OCI-M1 (cell line): ENCODE measurements at places on chromosomes 1 and 21.

- no peak for DNase-seq
Observed at GRCh38 chr1:106225403-106225802, 831.1 kb upstream of the PRMT6 start.

DNA sequence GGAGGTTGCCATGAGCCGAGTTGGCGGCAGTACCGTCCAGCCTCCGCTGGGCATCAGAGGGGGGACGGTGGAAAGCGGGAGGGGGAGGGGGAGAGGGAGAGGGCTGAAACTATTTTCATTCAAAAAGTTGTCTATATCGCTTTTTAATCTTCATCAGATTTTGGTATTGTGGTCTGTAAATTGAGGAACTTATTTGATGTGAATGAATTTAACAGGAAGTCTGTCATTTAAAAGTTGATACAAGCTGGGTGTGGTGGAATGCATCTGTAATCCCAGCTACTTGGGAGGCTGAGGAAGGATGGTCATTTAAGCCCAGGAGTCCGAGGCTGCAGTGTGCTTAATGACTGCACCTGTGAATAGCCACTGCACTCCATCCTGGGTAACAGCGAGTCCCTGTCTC is 3.0 kb upstream of the EPHX4 start:
- no peak for DNase-seq

GRCh38 chr1:151802372-151802771 is 2.8 kb downstream of the LINGO4 start:
- DNase-seq: no peak

DNA sequence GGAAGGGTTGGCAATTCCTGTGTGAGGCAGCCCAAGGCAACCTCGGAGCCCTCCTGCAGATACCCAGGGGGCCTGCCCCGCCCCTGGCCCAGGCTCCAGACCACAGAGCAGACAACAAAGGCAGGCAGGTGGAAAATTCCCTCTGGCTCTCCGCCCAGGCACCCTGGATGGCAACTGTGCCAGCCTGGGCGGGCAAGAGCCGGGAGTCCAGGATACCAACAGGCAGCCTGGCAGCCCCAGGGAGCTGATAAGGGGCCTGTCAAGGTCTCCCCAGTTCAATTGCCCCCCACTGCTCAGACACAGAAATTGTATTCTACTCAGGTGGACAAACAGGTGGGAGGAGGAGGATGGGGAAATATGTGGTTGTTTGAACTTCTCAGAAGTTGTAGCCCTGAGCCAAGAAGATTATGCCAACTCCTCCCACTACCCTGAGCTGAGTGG is 15.4 kb upstream of the GPR37L1 start:
- DNase-seq: no peak

GRCh38 chr21:36478207-36478701 is 1.7 kb downstream of the CLDN14 start:
- DNase-seq: no peak

GRCh38 chr1:170790175-170790574 is 126.2 kb downstream of the PRRX1 start:
- DNase-seq: no peak

GRCh38 chr1:201356701-201357100 is 20.8 kb downstream of the TNNT2 start:
- no peak for DNase-seq

DNA sequence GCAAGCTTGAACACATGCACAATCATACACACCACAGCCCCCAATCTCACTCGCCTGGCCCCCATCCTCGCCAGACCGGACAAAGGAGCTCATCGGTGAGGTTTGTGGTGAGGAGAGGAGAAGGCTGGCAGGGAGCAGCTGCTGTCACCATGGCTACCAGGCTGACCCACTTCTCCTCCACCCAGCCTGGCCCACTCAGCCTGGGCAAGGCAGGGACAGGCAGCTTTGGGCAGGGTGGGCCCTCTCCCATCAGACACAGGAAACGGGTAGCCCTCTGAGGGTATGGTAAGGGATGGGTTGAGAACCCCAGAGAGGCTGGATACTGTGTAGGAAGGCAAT is 15.9 kb downstream of the RIMS3 start:
- no peak for DNase-seq

DNA sequence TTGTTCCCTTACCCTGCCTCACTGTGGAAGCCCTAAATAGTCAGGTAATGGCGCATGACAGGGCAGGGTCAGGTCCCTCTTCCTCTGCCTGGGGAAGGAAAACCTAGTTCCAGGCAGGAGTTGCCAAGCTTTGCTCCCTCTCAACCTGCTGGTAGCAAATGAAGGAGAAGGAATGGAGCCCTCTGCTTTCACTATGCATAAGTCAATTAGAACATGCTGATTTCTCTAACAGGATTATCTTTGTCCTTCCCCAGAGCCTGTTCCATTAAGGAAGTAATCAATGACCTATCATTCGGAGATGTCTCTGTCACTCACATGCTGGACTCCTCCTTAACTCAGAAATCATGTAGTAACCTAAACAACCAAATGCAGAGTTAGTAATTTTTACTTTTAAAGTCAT is 161.8 kb upstream of the NFIA start:
- no peak for DNase-seq

DNA sequence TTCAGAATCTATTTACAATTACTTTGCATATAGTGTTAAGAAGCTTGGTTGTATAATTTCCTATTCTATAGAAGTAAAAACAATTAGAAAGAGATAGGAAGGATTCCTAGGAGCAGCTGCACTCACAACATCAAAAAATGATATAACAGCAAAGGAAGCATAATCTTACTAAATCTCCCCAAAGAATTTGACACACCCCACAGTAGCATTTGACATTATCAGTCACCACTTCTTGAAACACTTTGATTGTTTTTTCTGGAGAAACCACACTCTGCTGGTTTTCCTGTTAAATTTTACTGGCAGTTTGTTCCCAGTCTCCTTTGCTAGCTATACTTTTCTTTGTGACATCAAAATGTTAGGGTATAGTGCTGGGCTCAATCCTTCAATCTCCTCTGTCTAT is 100.8 kb upstream of the KIAA1614 start:
- DNase-seq: no peak

DNA sequence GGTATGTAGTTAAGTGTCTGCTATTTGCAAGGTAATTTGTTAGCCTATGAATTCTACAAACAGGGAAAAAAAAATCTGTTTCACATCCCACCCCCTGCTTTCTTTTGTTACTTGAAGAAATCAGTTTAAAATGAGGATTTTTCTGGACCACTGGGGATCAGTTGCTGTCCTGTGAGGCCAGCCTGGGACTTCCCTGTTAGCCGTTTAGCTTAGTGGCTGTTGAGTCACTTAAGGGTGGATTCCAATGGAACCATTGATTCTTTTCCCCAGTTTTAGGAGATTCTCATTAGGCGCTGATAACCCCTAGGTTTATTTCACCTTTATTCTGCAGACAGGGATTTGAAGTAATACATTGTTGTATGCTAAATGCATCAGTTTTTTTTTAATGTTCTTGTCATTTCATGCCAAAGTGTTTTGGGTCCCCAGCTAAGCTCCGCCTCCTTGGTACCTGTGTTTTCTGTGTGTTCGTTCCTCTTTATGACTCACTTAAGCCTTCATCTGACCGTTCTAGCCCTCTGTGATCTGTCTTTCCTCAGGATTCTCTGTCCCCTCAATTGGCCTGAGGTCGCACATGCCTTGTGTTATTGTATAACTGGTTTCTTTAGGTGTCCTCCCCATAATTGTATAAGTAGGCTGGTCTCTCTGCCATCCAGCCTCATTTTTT is 59.3 kb downstream of the NOS1AP start:
- no peak for DNase-seq

GRCh38 chr1:80910426-80910825 is 890.3 kb upstream of the ADGRL2 start:
- DNase-seq: no peak

- no peak for DNase-seq
Observed at GRCh38 chr1:34736692-34737091, 18.2 kb upstream of the GJB5 start.

DNA sequence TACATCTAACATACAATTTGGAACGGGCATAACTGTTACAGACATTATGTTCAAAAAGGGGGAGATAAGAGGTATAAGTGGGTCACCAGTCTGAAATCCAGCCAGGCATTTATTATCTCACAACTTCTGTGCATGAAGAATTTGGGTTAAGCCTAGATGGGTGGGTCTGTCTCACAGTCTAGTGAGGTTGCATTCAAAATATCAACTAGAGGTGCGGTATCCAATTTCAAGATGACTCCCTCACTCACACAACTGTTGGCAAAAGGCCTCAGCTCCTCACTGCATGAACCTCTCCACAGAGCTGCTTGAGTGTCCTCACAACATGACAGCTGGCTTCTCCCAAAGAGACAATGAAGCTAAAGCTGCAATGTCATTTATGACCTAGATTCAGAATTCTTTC is 4.7 kb downstream of the AUNIP start:
- DNase-seq: no peak

DNA sequence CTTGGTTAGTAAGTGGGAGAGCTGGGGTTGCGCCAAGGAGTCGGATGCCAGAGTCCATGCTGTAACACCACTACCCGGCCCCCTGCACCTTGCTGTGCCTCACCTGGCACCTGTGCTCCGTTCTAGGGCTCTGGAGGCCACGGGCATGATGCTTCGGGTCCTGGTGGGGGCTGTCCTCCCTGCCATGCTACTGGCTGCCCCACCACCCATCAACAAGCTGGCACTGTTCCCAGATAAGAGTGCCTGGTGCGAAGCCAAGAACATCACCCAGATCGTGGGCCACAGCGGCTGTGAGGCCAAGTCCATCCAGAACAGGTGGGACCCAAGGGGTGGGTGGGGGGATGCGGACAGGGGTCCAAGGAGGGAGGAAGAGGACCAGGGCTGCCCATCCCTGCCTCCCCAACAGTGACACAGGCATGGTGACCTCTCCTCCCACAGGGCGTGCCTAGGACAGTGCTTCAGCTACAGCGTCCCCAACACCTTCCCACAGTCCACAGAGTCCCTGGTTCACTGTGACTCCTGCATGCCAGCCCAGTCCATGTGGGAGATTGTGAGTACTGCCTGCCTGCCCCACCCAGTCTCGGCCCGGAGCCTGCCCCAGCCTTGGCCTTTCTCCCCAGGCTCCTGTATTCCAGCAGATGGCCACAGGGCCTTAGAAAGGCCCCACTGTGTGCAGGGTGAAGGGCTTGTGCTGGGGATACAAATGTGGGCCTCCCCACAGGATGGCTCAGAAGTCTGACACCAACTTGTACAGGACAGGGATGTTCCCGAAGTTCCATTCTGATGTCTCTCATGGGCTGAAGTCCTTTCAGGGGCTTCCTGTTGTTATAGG is 9.6 kb upstream of the HTR6 start:
- no peak for DNase-seq

DNA sequence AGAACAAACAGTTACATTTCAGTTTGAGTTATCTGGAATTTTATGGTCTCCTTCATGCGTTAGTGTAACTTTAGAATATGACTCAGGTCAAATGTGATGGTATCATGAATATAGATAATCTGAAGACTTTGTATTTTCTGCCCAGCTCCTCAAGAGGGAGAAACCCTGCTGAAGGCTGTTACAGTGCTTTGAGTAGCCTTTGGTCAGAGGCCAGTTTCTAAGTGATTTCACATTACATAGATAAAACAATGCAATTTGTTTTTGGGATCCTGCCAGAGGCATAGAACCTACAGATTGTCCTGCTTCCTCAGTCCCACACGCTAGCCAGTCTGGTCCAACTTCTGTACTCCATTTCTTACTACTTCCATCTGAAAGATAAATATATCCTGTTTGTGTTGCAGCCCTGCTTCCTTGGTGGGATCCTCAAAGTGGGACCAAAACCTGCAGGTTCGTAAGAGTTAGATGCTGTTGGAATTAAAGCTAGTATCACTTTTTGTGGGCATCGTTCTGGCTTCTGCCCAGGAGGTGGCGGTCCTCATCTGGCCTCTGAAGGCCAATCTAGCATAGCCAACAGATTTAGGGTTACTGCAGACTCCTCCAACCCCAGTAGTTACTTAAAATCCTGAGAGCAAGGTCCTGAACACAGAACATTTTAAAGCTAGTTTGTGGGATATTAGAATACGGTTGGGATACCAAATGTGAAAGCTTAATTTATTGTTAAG is 645.8 kb upstream of the USP24 start:
- DNase-seq: no peak

- no peak for DNase-seq
Observed at GRCh38 chr1:14997646-14998276, 155.8 kb upstream of the TMEM51 start.

DNA sequence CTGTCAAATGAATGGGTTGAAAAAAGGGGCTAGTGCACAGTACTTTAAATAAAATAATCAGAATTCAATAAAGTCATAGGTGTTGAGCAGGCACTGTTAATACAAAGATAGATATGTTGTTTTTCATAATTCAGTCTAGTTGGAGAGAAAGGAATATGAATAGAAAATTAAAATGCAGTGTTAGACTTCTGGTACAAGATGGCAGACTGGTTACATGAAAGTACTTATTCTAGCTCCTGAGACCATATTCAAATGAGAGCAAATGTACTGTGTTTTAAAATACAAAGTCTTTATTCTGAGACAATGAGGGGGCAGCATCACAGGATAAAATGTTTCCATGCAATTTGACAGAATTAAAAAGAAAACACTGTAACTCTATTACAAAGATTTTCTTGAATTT is 542.1 kb downstream of the COL11A1 start:
- no peak for DNase-seq

DNA sequence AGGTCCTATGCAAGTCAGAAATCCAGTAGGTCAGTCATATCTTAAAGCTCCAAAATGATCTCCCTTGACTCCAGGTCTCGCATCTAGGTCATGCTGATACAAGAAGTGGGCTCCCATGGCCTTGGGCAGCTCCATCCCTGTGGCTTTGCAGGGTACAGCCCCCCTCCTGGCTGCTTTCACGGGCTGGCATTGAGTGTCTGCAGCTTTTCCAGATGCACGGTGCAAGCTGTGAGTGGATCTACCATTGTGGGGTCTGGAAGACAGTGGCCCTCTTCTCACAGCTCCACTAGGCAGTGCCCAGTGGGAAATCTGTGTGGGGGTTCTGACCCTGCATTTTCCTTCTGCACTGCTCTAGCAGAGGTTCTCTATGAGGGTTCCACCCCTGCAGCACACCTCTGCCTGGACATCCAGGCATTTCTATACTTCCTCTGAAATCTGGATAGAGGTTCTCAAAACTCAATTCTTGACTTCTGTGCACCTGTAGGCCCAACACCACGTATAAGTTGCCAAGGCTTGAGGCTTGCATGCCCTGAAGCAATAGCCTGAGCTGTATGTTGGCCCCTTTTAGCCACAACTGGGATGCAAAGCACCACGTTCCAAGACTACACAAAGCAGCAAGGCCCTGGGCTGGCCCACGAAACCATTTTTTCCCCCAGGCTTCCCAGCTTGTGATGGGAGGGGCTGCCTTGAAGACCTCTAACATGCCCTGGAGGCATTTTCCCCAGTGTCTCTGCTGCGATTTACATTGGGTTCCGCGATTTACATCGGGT is 472.7 kb downstream of the NPHP4 start:
- DNase-seq: no peak

DNA sequence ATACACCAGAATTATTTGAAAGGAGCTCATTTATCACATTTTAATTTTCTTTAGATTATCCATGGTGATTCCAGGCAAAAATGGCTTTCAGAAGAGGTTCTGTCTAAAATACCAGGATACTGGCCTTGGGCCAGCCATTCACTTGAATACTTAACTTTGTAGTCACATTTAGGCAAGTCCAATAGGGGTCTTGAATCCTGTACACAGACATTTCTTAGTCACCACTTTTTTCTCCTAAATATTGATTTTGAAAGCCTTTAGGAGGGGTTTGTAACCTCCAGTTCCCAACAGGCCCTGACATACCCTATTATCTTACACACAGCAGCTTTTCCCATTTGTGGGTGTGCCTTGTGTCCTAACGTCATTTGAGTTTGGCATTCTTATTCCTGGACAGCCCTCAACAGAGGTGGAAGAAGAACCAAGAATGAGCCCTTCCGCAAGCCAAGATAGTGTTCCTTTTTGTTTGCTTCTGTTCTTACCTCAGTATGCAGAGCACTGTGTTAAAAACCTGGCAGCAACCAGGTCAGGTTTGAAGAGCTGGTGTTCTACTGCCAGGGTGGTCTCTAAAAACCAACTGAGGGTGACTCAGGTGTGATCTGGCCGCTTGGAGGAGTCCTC is 19.5 kb downstream of the MAP3K7CL start:
- DNase-seq: no peak
